ENCODE measurements at places on chromosomes 1 and 21. TPM values are rescaled to one million over a fixed set of nuclear protein-coding genes. Genes with fewer than 3 reads are reported as not detected.

DNA sequence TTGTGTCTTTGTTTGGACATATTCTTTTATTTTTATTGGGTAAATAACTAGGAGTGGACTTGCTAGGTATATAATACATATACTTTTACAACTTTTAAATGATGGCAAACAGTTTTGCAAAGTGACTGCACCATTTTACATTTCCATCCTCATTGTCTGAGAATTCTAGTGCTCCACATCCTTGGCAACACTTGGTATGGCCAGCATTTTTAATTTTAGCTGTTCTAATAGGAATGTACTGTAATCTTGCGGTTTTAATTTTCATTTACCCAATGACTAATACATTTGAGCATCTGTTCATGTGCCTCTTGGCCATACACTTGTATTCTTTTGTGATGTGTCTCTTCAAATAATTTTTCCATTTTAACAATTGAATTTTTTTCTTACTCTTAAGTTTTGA is 37.0 kb upstream of the ATP6V1G3 start:
- peak; percentile 21 for DNase-seq

- DNase-seq, result no peak
Observed at GRCh38 chr1:68516066-68516465, 19.2 kb upstream of the DEPDC1 start.

GRCh38 chr1:1021920-1022259 is 2.0 kb downstream of the AGRN start:
- no peak for DNase-seq

Gene ALPL
- 1.3 TPM for total RNA-seq

DNA sequence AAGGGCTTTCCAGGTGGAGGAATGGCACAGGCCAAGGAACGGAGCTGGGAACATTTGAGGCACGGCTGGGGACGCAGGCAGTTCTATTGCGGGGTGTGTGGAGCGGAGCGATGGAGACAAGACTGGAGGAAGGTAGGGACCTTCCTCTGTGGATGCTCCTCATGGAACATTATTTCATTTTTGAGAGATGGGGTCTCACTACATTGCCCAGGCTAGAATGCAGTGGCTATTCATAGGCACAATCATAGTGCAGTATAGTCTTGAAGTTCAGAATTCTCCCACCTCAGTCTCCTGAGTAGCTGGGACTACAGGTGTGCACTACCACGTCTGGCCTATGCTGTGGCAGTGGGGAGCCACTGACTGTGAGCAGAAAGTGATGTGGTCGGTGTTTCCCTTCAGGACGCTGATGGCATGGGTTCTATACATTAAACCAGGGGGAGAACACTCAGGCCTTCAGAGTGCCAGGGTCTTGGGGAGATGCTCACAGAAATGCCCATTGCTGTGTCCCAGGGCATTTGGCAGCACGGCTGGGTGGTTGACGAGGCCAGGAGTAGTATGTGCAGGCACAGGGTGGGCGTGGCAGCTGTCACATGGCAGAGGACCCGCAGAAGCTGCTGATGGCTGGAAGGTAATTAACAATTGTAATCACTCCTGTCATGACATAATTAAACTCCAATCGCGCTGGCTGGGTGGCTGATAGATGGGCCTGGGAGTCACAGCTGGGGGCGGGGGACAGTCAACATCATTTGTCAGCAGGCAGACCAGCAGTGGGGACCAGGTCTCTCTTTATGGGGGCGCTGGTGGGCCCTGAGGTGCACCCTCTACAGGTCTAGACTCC is 40.8 kb upstream of the ACOT11 start:
- no peak for DNase-seq

Gene GSTM1
- total RNA-seq, result not detected
